Left lung (tissue), 14 donors: ENCODE measurements at places on chromosomes 2 and 18. TPM values are rescaled to one million over a fixed set of nuclear protein-coding genes. Genes with fewer than 3 reads are reported as not detected.

- no peaks in the 10 kb centered on the region for H3K27me3 ChIP-seq
- no peak for DNase-seq
- H3K4me1 ChIP-seq: peaks cover 3% of the 10 kb centered on the region
- no peak overlapping the region for H3K4me3 ChIP-seq
- H3K36me3 ChIP-seq: no peaks in the 10 kb centered on the region
Measured at GRCh38 chr18:25275412-25276001, 76.5 kb downstream of the ZNF521 start.

- H3K27me3 ChIP-seq: no peaks in the 10 kb centered on the region
- H3K36me3 ChIP-seq: no peaks in the 10 kb centered on the region
- no peak overlapping the region for H3K27ac ChIP-seq
- no peaks in the 10 kb centered on the region for H3K4me1 ChIP-seq
Measured at GRCh38 chr2:57497489-57498096, 549.0 kb upstream of the VRK2 start.

DNA sequence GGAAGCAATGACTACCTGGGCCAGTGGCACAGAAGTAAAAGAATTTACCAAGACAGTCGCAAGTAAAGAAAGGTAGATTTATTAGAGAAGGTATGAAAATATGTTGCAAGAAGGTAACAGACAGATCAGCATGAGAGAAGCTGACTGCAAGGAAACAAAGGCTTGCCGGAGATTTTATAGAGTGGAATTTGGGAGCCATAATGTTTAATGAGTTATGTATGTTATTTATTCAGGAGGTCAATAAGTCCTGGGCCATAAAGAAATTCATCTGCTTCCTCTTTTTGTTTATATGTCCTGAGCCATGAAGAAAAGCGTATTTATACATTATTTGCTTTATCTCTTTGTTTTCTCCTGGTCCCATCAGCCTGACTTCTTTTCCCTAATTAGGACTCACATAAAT, 423.6 kb downstream of the PTH2R start:
- no peak overlapping the region for H3K27ac ChIP-seq
- no peaks in the 10 kb centered on the region for H3K27me3 ChIP-seq
- H3K36me3 ChIP-seq: no peaks in the 10 kb centered on the region
- H3K4me1 ChIP-seq: no peaks in the 10 kb centered on the region
- no peak for DNase-seq

- no peaks in the 10 kb centered on the region for H3K27me3 ChIP-seq
- no peaks in the 10 kb centered on the region for H3K4me1 ChIP-seq
- DNase-seq: no peak
Measured at GRCh38 chr18:38362286-38362792, 796.7 kb upstream of the CELF4 start.

GRCh38 chr2:104744537-104744936, 109.4 kb upstream of the POU3F3 start:
- no peak overlapping the region for H3K4me3 ChIP-seq
- no peak overlapping the region for H3K27ac ChIP-seq
- no peak for DNase-seq
- H3K36me3 ChIP-seq: no peaks in the 10 kb centered on the region
- no peaks in the 10 kb centered on the region for H3K4me1 ChIP-seq

- H3K27ac ChIP-seq: peak within 1 kb of the TSS; percentile 65
- H3K4me1 ChIP-seq: peaks cover 6% of the 10 kb centered on the region
- peak; percentile 85 for DNase-seq
- no peaks in the 10 kb centered on the region for H3K36me3 ChIP-seq
- H3K27me3 ChIP-seq: no peaks in the 10 kb centered on the region
Measured at GRCh38 chr18:54828281-54828881, at the start of gene RAB27B. Gene RAB27B, plus strand, starts transcription at chr18:54828477. Its CDS starts 49,109 bp downstream, at chr18:54877586.

Gene RAMP1
- 8.6 TPM for total RNA-seq

DNA sequence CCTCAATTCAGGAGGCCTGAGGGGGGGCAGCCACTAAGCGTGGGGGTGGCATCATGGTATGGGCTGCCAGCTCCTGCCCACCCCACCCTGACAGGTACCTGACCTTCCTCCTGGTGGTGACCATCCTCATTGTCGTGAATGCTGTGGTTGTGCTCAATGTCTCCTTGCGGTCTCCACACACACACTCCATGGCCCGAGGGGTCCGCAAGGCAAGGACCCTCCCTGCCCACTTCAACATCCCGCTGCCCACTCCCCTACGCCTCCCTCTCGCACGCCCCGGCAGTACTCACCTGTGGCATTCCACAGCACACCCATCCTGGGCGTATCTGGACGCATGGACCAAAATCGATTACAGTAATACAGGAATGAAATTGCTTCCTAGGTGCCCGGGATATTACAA, 4.0 kb downstream of the CHRNG start:
- no peaks in the 10 kb centered on the region for H3K27me3 ChIP-seq
- DNase-seq: no peak
- H3K36me3 ChIP-seq: no peaks in the 10 kb centered on the region
- H3K4me1 ChIP-seq: no peaks in the 10 kb centered on the region
- no peak overlapping the region for H3K4me3 ChIP-seq

Gene ALLC
- total RNA-seq: not detected

DNA sequence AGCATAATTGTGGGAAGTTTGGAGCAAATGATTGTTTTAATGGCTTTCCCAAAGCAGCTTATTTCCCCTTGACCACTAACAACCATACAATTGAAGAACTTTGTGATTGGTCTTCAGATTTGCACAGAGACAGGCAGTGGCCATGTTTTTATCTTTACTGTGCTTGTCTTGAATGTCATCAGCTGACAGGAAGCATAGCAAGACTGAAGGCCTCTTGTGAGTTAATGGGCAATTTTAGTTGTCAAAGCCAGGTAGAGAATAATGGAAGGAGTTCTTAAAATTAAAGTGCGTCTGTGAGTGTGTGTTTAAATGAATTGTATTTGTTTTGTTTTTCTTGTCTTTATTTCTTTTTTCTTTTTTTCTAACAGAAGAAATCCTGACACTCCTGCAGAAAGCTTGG, 809.9 kb downstream of the TSN start:
- no peaks in the 10 kb centered on the region for H3K36me3 ChIP-seq
- H3K4me3 ChIP-seq: no peak overlapping the region
- no peaks in the 10 kb centered on the region for H3K27me3 ChIP-seq
- no peak for DNase-seq
- no peaks in the 10 kb centered on the region for H3K4me1 ChIP-seq

DNA sequence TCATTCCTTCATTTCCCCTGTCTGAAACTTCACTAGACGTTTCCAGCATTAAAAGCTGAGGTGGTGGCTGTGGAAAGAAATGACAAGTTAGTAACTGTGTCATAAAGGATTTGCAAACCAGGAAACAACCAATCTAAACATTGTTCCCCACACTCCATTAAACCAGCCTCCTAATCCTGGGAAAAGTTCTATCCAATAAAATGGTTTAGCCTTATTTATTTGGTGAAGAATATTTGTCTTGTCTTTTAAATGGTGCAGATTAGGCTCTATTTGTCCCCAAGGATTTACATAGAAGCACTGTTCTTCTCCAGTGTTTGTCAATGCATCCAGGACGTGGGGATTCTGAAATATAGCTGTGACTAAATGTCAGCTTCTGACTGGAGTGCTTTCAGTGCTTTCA, 10.5 kb upstream of the DPP4 start:
- H3K4me1 ChIP-seq: no peaks in the 10 kb centered on the region
- no peak overlapping the region for H3K27ac ChIP-seq
- no peaks in the 10 kb centered on the region for H3K36me3 ChIP-seq
- DNase-seq: no peak

- peaks cover 4% of the 10 kb centered on the region for H3K4me1 ChIP-seq
- no peaks in the 10 kb centered on the region for H3K27me3 ChIP-seq
- H3K36me3 ChIP-seq: no peaks in the 10 kb centered on the region
- no peak overlapping the region for H3K4me3 ChIP-seq
- DNase-seq: no peak
Measured at GRCh38 chr2:72394541-72395070, 246.9 kb upstream of the CYP26B1 start.

DNA sequence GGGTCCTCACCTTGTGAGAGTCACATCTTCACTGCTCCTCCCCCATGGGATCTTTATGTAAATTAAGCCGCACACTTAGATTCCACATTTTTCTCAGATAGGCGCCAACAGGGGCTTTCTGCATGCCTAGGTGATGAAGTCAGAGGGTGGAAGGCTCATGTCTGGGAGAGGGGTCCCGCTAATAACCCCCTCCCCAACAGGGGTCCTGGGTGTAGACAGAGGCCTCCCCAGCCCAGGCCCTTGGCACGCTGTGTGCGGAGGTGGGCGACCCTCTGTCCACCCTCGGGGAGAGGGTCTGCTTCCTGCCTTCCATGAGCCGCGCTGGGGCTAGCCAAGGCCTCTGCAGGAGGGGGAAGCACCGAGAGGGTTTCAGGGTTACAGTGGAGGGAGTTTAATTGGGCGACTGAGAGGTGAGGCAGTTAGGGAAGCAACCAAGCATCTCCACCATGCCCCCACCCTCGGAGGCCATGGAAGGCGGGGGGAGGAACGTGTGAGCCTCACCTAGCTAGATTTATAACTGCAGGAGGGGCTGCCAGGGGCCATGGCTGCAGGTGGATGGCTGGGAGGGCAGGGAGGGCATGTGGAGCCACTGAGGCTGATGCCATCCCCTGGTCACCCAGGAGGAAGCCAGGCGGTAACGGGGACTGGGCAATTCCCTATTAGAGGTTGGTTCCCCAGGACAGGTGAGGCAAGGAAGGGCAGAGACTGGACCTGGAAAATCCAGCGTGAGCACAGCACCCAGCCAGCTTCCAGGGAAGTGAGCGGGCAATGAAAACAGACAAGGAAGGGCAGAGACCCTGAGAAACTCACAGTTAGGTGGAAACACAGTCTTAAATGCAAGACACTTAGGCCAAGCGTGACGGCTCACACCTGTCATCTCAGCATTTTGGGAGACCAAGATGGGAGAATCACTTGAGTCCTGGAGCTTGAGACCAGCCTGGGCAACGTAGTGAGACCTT, 7.7 kb upstream of the PXDN start:
- H3K4me1 ChIP-seq: no peaks in the 10 kb centered on the region
- no peaks in the 10 kb centered on the region for H3K36me3 ChIP-seq
- no peak overlapping the region for H3K4me3 ChIP-seq

DNA sequence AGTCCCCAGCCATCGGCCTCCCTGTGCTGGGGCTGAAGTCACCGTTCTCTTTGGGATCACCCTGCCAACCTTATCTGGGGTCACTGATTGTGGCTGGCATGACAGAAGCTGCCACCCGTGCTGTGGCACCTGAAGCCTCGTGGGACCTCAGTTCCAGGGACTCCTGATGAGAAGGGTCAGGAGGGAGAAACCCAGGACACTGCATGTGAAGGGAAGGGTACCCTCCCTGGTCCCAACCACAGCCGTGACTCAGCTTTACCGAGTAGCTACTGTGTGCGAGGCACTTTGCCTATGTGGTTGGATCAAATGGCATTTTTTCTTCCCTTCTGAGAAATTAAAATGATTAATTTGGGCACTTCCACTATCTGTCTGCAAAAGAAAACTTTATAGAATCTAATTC, 64.4 kb downstream of the SP110 start:
- H3K4me3 ChIP-seq: no peak overlapping the region
- no peaks in the 10 kb centered on the region for H3K27me3 ChIP-seq
- H3K36me3 ChIP-seq: no peaks in the 10 kb centered on the region
- H3K27ac ChIP-seq: no peak overlapping the region
- peaks cover 6% of the 10 kb centered on the region for H3K4me1 ChIP-seq
